ENCODE measurements at places on chromosomes 13 and 19.
A peak's percentile ranks its signal among the peaks of the same experiment; 100 is the strongest.

DNA sequence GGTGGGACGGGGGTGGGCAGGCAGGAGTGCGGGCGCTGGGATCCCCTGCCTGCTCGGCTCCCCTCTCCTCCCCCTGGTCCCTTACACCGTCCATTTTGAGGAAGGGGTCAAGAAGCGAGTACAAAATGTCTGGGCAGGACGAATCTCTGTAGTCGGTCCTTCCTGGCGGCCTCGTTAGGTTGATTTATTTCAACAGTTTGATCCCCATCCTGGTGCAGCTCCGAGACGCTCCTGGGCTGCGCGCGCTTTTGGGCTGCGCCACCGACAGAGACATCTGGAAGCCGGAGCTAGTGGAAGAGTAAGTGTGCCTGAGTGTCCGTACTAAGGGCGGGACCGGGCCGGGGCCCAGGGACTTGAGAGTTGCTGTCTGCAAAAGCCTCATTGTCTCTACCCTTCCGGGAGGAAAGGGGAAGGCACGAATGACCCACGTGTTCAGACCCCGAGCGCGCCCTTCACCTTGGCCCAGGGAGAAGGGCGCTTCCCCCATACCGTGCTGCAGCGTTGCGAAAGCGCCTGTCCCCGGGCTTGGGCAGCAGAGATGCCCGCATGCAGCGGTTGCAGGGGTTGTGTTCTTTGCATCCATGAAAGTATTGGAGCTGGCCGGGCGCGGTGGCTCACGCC, 1.8 kb downstream of the ZNF114 start:
- peak; percentile 84 for DNase-seq

DNA sequence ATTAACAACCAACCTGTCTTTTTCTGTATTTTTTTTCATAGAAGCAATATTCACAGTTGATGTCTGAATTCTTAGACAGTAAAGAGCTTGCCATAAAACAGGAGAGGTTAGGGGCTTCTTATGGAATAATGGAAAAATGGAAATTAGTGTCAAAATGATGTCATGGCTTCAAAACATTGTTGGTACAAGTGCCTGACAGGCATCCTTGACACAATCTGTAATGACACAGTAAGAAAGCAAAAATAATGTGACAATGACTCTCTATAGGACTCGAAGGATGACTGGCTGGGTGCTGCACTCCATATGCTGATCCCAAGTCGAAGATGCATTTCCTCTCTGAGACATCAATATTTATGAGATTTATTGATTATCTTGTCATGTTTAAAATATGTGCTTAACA, 205.3 kb upstream of the DACH1 start:
- no peak for DNase-seq

DNA sequence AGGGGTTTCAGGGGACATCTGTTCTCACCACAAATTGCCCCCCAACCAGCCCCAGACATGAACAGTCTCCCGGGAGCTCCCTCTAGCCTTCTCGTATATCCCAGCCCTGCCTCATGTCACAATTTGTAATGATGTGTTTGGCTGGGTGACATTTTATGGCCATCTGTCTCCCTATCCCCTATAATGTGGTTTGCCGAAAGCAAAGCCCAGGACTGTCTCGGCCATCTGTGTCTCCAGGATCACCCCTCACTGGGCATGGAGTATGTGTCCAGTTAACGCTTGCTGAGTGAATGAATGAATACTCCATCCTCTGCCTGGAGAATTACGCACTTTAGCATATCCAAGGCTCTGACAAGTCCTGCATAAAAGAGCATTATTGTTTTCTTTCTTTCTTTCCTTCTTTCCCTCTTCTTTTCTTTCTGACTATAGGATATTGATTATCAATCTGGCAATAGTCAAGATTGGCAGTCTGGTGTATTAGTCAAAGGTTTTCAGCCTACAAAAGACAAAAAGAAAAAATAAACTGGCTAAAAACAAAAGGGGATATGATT, 15.1 kb downstream of the HPN start:
- no peak for DNase-seq

GRCh38 chr13:24005755-24006281, 108.5 kb upstream of the C1QTNF9B start:
- DNase-seq = no peak

GRCh38 chr13:85313761-85314503, 485.3 kb downstream of the SLITRK6 start:
- DNase-seq = no peak

DNA sequence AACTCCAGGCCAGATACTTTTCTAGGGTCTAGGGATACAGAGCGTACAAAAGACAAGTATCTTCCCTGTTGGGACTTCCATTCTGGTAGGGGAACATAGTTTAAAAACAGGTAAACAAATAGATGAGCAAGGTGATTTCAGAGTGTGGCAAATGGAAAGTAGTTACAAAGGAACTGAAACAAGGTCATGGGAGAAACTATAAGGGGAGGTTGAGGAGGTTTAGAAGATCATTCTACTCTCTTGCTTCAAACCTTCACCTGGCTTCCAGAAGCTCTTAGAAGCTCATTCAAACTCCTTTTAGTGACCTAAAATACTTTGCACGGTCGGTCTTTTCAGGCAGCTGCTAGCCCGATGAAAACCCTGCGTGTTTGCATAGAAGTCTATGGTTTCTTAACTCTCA, 9.1 kb downstream of the FFAR2 start:
- no peak for DNase-seq

DNA sequence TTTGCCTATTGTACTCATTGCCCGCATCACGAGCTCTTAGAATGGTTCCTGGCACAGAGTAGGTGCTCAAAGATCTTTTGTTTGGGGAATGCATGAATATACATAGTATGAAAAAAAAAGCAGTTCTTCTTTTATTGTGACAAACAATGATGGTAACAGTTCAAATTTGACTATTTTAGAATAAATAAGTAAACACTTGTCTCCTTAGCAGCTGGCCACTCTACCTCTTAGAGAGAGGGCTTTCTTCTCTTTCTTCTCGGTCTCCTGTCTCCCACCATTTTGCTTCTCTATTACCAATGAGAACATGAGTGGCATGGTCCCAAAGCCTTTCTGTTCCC, 639 bp upstream of the SLAIN1 start:
- no peak for DNase-seq

DNA sequence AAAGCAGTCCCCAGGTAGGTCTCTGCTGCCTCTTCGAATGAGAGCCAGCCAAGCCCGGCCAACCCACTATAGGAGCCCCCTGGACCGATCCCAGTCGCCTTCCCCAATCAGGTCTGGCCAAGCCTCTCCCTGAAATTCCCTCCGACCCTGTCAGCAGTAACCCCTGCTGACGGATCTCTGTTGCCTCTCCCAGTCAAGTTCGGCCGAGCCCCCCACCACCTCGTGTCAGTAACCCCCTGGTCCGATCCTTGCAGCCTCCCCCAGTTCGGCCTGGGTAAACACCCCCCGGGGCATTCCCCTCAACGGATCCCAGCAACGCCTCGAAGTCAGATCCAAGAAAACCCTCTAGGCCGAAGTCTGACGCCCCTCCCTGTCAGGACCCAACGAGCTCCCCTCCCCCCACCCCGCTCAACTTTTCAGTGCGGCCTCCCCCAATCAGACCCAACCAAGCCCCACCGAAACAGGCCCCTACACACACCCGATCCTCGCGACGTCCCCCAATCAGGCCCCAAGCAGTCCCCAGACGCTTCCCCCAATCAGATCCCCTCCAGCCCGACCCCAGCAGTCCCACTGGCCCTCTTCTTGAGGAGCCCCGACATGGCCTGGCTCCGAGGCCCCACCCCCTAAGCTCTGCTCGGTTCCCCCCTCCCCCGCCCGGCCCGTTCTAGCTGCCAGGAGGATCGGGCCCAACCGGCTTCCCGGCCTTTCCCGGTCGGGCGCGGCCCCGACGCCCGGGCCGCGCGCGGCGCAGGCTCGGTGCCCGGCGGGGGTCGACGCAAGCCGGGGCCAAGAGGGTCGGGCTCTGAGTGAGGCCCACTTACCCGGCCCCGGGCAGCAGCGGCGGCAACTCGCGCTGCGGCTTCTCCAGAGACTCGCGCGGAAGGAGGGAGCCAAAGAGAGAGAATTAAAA, 1.8 kb downstream of the TNPO2 start:
- DNase-seq = peak; percentile 87

- DNase-seq = no peak
Observed at GRCh38 chr13:92320323-92320722, 906.3 kb upstream of the GPC6 start.

GRCh38 chr19:4324228-4324627, 14.4 kb downstream of the STAP2 start:
- no peak for DNase-seq

GRCh38 chr13:41503356-41503755, 46.0 kb downstream of the RGCC start:
- DNase-seq = no peak

DNA sequence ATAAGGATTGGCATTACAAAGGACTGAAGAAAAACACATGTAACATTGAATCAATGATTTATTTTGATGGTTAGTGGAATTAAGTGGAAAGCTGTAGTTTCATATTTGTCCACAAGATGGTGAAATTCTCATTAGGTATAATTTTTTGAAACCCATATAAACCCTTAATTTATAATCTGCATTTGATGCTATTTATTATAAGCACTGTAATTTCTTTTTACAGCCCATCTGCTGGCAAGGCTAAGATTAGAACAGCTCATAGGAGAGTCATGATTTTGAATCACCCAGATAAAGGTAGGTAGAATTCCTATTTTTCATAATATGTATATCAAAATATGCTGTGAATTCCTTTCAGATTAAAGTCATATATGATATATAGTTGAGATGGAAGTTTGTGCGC, 62.2 kb downstream of the DNAJC15 start:
- DNase-seq = no peak

DNA sequence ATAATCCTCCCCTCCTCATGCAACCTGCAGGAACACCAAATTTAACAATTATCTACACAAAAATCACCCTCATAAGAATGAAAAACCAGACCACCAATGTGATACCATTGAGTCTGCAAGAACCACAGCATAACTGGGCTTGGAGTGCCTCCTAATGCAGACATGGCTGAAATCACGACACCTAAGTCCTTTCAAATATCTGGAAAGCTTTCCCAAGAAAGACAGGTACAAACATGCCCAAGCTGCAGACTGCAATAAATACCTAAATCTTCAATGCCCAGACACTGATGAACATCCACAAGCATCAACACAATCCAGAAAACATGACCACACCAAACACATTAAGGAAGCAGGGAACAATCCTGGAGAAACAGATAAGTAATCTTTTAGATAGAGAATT, 417.1 kb downstream of the LMO7 start:
- DNase-seq = no peak

DNA sequence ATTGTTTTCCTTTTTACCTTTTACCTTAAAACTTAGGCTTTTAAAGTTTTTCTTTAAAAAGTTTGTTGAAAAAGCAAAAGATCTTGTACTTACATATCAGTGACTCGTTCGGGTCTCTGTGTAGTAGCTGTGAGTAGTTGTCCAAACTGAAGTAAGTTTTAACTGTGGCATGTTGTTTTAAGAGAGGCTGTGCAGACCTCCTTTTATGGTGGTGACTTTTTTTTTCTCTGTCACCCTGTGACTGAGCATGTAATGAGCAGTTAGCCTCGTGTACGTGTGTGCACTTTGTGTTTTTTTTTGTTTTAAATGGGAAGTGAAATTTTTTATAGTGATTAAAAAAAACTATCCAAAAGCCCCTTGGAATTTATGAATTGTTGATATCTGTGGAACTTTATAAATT, at the start of gene GPR183:
Gene GPR183 (minus strand): TSS at position 153 of the 400 bp plus-strand sequence. CDS start 11,254 bp downstream, outside the sequence.
- DNase-seq = no peak

DNA sequence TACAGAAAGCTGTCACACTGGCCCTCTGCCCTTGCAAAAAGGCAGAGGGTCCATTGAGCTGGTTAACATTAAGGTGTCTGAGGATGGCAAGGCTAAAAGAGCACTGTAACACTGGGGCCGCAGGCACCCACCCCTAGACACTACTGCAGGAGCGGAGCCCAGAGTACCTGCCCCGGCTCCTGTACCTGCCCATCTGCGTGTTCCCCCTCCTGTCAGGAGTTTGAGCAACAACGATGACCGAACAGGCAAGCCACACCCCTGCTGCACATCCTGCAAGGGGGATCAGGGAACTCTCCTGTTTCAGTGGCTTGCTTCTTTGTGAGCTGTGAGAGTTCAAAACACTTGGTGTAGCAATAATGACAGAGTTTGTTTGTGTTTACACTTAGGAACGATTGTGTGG, 117.4 kb upstream of the STARD13 start:
- DNase-seq = no peak

DNA sequence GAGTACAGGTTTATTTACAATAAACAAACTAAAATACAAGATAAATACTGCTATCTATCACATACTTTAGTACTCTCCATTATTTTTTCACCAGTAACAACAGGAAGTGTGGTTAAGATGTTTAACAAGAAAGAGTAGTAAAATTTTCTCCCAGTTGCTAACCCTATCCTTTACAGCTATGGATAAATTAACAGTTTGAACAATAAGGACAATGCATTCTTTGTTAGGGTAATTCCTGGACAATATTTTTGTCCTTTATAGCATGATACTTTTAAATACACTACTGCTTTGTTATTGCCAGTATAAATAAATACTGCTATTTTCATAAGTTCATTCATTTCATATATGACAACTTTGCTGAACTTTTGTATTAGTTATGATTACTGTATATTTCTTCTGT, 630.2 kb upstream of the ATXN8OS start:
- no peak for DNase-seq

DNA sequence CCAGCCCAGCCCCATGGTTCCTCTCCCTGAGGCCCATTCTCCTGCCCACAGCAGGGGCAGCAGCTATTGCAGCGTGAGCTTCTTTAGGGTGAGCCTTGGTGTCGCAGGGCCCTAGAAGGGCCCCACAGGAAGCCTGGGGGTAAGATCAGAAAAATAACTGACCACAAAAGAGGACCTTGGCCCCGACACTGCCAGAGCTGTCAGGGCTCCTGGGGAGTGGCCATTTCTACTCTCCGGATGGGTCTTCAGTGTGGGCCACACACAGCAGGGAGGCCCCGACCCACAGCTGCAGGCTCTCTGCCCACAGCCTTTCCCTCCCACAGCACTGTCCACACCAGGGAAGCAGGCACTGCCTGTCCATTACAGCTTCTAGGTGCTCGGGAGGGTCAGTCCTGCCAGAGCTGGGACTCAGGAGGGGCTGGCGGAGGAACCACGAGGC, 3.5 kb upstream of the SIGLEC8 start:
- no peak for DNase-seq

DNA sequence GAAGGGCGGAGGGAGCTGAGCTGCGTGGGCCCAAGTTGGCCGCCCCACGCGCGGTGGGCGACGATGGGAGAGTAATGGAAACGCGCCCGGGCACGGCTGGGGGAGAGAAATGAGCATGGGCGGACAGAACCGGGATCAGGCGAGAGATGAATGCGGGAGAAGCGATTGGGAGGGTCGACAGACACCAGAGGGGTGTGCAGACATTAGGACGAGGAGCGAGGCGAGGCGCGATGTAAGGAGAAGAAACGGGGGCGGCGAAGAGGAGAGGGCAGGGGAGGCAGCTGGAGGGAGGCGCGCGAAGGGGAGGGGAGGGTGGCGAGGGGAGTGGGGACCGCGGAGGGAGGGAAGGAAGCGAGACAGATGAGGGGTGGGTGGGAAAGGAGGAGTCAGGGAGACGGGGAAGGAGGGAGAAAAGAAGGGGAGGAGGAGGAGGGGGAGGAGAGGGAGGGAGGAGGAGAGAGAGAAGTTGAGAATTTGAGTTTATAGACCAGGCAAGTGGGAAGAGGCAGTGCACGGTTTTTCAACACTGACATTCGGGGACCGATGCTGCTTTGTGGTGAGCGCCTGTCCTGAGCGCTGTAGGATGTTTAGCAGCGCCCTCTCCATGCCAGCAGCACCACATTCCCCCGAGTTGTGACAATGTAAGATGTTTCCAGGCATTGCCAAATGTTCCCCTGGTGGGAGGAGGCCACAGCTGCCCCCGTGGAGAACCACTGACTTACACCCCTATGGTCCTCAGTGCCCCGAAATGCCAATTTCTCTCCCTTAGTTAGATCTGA, at the start of gene SHISA7:
Gene SHISA7 (minus strand): TSS at position 256 of the 779 bp plus-strand sequence. CDS start 437 bp downstream, outside the sequence.
- DNase-seq = no peak

GRCh38 chr19:13964776-13965175, 12.5 kb downstream of the DCAF15 start:
- no peak for DNase-seq
